ENCODE measurements at places on chromosomes 2 and 18.

GRCh38 chr2:86371527-86371926 is 34.1 kb upstream of the REEP1 start:
- no peak for DNase-seq

DNA sequence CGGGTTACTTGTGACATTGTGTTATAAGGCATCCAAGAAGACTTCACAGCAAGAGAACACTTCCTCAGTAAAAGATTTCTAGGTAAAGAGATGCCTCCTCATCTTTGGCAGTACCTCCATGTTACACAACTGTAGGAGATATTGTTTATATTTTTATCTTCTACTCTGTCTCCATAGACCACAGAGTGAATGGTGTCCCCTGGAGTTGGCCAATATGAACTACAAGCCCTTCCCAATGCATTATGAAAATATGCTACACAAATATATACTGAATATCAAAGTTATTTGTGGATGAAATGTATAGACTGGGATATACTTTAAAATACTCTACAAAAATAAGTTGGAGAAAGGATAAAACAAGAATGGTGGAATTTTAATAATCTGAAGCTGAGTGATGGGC is 46.7 kb downstream of the MBOAT2 start:
- DNase-seq = no peak

DNA sequence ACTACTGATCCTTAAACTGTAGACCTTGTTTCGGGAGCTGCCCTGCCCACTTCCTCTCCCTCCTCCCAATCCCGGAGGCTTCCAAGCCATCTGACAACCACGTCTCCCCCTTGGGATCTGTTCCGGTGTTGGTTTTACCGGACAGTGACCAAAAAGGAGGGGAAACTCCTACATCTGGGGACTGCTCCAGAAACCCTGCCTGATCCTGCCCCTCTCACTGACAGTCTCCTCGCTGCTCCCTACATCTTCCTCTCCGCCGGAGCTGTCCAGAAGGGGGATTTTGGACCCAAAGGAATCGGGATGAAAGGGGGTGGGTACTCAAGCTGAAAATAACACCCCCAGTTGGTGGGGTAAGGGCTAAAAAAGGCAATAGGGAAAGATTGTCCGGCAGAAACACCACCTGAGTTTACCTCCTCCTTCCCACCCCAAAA is 1.5 kb downstream of the INO80D start:
- no peak for DNase-seq

DNA sequence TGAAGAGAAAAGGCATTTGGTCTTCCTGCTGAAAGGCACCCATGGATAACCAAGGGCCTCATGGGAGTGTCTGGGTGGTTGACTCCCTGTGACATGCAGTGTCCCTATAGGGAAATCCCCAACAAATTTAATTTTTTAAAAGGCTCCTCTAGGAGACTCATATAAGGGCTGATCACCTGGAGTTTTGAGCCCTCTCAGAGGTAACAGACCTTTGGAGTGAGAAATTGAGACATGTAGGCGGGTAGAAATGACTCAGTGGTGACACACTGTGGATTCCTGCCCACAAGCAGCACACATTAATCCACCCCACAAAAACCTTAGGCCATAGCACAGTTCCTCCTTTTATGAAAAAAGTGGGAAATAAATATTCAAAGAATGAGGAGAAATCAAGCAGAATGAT is 557.0 kb upstream of the CNTNAP5 start:
- DNase-seq = no peak

DNA sequence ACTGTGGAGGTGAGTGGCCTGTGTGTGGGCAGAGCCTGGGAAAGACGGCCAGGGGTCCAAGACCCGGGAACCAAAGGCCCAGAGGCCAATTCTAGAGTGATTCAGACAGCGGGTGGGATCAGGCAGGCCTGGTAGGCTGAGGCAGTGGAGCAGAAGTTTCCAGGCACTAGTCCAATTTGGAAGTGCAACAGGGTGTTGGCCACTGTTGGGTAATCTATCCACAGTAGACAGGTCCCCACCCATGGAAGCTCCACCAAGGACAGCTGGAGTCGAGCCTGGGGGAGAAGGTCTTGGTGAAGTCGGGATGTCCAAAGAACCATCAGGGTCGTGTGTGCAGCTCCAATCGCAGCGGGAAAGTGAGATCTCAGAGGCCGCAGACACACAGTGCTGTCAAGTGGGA is 125.8 kb upstream of the COPS8 start:
- DNase-seq = no peak

- no peak for DNase-seq
Measured at GRCh38 chr2:231373786-231374349, 21.6 kb upstream of the B3GNT7 start.

Measured in stimulated activated CD8-positive, alpha-beta memory T cell treated with anti-CD3 and anti-CD28 coated beads, Interleukin-2, amount 100 ng/mL, for 1 hour (primary cell).